Central memory CD4-positive, alpha-beta T cell (primary cell): ENCODE measurements at places on chromosomes 16 and 17.

DNA sequence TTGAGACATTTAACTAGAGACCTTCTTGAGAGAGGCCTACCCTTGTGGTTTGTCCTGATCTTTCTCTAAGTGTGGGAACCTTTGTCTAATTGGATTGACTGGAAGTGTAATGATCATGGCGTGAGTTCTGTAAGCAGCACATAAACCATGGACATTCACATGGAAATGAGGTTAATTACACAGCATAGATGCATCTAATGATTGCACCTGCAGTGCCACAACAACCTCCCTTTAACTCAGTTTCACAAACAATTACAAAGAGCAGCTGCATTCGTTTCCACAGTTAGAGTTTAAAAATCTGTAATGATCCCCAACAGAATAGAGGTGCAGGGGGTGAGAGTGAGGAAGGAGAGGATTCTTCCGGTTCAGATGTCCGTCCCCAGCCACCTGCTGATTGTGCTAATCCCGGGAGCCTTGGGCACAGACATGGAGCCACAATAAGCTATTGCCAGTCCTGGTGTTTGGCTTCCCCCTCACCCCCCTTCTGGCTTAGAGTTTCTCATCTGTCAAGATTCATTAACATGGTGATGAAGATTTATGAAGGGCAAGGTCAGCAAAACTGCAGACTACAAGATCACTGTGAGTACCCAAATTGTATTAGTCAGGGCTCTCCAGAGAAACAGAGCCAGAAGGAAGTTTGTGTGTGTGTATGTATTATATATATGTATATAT lies 659.2 kb upstream of the SOX9 start:
- DNase-seq: no peak

DNA sequence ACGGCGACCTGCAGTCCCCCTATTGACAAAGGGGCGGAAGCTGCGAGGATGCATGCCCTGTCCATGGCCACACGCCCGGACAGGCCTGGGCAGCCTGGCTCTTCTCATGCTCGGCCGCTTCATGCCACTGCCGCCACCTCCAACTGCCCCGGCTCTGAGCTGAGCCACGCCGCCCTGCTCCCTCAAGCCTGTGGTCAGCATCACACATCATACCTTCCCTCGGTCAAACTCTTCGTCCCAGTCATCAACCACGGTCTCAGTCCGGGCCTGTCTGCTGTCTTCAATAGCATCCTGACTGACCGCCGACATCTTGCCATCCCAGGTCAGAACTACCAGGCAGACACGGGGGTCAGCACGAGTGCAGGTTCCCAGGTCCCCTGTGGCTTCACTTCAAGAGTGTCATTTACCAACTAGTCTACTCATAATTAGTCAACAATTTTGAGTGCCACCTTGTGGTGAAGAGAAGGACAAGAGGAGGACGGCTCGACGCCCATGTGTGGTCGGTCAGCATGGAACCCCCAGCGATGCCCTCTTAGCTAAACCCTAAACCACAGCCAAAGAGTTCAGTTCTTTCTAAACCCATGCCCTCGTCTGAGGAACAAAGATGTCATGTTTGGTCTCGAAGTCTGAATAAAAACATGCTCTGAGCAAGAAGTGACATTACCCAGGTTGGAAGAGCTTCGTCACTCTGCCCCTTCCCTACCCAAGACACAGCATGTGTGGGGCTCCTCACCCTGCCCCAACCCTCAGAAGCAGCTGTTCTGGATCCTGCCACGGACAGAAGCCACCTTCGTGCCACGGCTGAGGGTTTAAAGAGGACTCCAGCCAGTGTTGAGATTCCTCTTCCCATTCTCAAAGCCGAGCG lies 16.9 kb upstream of the CYTH1 start:
- DNase-seq: peak; percentile 43

GRCh38 chr17:49190932-49191331 lies 19.4 kb downstream of the GNGT2 start:
- no peak for DNase-seq

GRCh38 chr17:77160091-77160874 lies 19.5 kb downstream of the SEC14L1 start:
- no peak for DNase-seq

DNA sequence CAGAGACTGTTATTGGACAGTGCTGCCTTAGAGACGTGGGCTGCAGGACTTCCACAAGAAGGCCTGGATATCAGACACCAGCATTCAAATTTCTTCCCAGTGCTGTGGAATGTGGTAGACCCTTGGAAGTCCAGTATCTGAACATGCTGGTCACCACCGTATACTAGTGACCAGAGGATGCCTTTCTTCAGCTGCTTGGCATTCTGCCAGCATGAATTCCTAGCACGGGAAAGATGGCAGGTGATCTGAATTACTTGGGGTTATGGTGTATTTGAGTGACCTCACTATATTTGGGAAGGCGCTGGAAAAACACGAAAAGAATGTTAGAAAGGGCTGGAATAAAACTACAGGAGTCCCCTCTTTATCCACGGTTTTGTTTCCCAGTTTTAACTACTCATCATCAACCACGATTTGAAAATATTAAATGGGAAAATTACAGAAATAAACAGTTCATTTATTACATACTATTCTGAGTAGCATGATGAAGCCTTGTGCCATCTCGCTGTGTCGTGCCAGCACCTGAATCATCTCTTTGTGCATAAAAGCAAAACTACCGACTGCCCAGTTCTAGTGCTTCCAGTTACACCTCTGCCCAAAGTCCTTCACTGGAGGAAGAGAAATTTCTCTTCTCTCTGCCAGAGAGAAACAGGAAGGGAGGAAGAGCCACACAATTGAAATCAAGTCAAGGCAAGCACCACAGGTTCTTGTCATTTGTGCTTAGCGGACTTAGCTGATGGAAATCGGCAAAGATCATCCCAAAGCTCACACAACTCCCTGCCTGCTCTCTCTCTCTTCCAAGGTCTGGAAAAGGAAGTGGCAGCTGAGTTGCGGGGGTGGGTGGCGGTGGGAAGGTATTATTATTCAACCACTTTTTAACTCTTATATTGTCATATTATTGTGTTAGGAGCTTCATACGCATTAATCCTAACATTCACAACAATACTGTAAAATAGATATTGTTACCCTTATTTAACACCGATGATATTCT lies 1.4 kb upstream of the CHST4 start:
- DNase-seq: no peak

DNA sequence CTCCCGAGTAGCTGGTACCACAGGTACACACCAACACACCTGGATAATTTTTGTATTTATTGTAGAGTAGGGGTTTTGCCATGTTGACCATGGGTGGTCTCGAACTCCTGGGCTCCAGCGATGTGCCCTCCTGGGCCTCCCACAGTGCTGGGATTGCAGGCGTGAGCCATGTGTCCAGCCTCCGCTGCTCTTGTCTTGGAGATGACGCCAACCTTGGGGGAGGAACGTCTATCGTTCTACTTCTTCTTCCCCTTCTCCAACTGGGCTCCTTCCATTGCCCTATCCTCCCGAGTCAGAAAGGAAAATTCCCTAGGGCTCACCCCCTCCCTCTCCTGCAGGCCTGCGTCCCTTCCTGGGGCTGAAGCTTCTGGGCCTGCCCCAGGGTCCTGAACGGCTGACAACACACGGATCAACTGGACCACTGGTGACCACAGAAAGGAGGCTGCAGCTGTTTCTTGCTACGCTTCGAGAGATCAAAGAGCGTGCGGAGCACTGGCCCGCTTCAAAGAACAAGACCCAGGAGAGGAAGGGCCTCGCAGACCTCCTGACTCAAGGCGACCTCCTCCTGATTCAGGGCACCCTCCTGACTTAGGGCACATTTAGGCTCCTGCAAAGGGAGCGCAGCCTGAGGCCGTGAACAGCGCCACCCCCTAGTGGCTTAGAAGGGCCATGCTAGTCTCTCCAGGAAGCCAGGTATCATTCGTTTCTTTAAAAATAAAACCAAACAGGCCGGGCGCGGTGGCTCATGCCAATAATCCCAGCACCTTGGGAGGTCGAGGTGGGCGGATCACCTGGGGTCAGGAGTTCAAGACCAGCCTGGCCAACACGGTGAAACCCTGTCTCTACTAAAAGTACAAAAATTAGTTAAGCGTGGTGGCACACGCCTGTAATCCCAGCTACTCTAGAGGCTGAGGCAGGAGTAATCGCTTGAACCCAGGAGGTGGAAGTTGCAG lies 48.5 kb upstream of the HELZ start:
- DNase-seq: peak; percentile 61

GRCh38 chr17:29612404-29613280 lies 10.1 kb downstream of the CORO6 start:
- no peak for DNase-seq

DNA sequence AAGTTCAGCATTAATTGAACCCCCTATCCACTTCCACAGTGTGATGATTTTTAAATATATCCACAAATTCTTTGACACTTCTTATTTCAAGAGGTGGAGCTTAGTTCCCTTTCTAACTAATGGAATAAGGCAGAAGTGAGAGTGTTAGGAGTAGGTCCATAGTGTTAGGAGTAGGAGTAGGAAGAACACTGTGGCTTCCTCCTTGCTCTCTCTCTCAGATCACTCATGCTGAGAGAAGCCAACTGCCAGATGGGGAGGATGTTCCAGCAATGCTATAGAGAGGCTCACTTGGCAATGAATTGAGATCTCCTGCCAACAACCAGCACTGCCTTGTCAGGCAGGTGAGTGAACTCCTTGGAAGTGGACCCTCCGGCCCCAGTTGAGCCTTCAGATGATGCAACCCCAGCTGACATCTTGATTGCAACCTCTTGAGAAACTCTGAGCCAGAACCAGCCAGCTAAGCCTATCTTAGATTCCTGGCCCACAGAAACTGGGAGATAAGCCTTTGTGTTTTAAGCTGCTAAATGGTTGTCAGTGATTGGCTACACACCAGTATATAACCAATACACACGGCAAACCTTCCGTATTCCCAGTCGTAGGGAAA lies 44.3 kb downstream of the SPECC1 start:
- no peak for DNase-seq

GRCh38 chr16:65767125-65767524 lies 599.4 kb upstream of the CDH5 start:
- DNase-seq: no peak

DNA sequence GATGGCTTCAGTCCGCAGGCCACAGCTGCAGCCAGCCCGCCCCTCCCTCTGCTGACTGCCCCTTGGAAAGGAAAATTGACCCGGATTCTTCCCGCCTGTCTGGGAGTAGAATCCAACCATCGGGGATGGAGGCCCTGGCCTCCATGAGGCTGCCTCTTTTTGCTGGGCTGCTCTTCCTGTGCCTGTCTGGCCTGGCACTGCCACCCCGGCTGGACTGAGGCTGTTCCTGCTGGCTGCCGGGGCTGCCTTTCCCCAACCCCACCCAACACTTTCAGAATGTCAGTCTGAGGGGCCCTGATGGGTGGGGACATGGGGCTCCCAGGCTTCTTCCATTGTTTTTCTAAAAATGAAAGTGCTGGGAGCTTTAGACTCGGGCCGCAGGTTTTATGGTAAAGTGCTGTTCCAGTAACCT lies 7.3 kb downstream of the BAHCC1 start:
- no peak for DNase-seq

- DNase-seq: no peak
Observed at GRCh38 chr16:12160249-12160648, 183.7 kb downstream of the SNX29 start.

DNA sequence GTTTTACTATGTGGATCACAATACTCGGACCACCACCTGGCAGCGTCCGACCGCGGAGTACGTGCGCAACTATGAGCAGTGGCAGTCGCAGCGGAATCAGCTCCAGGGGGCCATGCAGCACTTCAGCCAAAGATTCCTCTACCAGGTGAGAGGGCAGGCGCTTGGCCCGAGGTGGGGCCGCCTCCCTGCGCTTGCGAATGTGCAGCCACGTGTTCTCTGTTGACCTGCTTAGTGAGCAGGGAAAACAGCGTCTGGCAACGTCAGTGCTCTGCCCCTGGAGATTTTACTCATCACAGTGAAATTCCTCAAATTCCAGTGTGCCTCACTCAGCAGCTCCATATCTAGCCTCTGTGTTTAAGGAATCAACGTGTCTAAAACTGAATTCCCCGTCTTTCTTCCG lies 33.4 kb upstream of the CLEC18A start:
- no peak for DNase-seq

DNA sequence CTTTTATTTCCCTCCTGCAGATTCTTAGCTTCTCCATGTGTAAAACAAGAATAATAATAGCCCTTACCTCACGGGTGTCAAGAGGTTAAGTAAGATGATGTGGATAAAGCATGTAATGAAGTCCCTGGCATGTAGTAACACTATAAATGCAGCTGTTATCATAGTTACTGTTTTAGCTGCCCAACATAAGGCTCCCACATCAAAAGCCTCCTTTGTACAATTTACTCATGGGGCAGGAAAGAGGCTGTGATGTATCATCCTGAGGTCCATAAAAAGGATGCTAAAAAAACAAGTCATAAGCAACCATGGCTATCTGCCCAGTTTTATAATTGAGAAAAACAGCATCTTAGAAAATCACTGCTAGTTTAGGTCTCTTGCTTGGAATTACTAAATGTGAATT lies 339.7 kb downstream of the CA10 start:
- no peak for DNase-seq

DNA sequence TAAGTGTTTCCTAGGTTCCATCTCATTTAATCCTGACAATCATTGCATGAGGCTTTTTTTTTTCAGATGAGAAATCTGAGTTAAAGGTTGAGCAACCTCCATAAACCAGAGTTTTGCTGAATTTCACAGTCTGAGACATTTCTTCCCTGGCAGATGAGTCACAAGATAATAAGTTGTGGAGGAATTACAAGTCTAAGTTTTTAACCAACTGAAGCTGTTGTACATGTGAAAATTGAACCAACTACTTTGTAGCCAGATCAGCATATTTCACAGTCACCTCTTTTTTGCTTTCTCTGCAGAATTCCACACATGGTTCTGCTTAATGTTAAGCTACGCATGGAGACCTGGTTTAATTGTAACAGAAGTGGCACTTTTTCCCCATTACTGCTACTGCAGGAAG lies 765.6 kb downstream of the CDH11 start:
- DNase-seq: no peak

GRCh38 chr17:19716108-19717030 lies at the start of gene SLC47A2:
SLC47A2 (minus strand) TSS chr17:19716584; CDS start chr17:19716555, 29 bp downstream.
- no peak for DNase-seq

GRCh38 chr17:1186923-1187771 lies 7.4 kb upstream of the ABR start:
- peak; percentile 68 for DNase-seq

GRCh38 chr17:34665150-34665806 lies 85.9 kb downstream of the TMEM132E start:
- DNase-seq: no peak

GRCh38 chr17:9179602-9180001 lies 158.3 kb downstream of the NTN1 start:
- no peak for DNase-seq
